Fibroblast of lung (primary cell): ENCODE measurements at places on chromosomes 5 and 9.
A peak's percentile ranks its signal among the peaks of the same experiment; 100 is the strongest.

- DNase-seq: no peak
Measured at GRCh38 chr9:117392992-117393391, 21.9 kb downstream of the ASTN2 start.

DNA sequence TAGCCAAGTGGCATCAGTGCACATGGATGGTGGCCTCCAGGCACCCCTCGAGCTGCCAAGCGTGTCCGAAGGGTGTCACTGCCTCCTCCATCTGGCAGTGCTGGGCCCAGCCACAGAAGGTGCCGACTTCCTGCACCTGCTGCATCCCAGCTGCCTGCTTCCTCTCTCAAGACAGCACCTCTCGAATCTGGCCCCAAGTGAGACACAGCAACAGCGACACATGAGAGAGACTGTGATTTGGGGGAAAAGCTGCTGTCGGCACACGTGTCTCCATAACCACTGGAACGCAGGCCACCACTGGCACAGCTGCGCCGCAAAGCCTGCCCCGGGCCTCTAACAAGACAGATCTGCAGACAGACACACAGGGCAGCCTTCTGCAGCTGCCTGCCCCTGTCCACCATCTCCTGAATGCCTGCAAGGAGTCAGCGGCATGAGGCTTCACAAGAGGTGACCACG lies 8.8 kb downstream of the CLPTM1L start:
- DNase-seq: no peak

DNA sequence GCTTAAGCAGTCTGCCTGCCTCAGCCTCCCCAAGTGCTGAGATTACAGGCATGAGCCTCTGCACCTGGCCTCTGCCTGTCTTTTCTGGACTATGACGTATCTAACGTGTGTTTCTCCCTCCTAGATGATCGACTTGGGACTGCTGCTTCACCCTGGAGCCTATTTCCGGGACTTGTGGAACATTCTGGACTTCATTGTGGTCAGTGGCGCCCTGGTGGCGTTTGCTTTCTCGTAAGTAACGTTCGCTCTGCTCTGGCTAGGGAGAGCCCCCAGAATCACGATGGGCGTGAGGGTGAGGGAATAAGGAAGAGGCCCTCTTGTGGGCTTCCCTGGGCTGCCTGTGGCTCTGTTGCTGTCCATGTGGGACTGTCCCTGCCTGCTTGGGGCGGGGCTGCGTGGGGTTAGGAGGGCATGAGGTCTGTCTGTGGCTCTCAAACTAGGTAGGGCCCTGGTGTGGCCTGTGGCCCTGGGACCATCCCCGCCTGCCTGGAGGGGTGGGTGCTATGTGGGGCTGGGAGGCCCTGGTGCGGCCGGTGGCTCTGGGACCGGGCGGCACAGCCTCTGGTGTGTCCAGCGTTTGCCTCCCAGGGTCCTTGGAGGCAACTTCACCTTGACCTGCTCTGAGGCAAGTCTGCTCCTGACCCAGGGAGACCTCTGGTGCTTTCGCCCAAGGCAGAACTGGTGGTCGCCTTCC lies 171.7 kb downstream of the CACNA1B start:
- DNase-seq: no peak

DNA sequence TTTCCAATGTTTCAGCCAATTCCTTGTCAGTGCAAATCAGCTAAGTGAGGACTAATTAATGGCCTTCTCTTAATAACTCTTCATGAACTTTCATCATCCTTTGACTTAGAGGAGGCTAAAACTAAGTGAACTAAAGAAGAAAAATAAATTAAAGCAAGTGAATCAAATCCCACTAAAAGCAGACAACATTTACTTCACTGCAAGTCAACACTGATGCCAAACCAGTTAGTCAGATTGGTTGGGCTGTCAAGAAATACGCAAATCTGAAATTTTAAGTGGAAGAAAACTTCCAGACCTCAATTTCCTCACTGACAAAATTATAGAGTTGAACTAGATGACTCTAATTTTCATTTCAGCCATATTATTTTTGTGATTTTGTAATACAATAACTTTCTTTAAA lies 137.2 kb upstream of the PRLR start:
- DNase-seq: no peak

GRCh38 chr5:143879646-143880045 lies 67.7 kb downstream of the HMHB1 start:
- no peak for DNase-seq

- no peak for DNase-seq
Measured at GRCh38 chr5:157222506-157223230, 42.0 kb downstream of the ITK start.

- DNase-seq: peak; percentile 27
Measured at GRCh38 chr9:79257790-79258351, 313.9 kb upstream of the TLE4 start.

DNA sequence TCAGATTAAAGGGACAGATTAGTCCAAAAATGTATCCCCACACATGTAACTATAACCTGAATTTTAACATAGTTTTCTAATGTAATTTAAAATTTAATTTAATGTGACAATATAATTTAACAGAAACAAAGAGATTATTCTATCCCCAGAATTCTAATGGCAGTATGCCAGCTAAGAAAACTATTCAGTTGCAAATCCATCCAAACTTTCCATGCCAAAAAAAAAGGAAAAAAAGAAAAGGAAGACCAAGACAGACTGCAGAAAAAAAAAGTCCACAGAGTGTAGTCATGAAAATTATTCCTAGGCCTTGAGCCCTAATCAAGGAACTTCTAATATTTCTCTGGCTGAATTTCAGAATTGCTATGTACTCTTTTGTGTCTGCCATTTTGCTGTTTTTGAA lies 217.6 kb downstream of the CDH18 start:
- peak; percentile 12 for DNase-seq

DNA sequence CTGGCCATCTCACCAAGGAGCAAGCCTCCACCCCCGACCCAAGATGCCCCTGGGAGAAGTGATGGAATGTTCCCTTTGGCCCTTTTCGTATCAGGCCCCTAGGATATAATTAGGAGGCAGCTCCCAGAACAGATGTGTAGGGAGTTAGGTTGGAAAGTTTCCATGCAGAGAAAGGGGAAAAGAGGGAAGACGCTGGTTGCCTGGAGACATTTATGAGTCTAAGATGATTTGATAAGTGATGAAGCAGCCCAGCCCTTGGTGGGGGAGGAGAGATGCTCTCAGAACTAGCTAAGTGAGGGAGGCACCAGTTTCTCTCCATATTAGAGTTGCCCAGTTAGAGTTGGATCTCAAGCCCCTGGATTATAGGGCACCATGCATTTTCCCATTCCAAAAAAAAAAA lies 137.5 kb downstream of the GNA14 start:
- no peak for DNase-seq

- no peak for DNase-seq
Measured at GRCh38 chr9:98234245-98234825, 21.1 kb downstream of the TBC1D2 start.

DNA sequence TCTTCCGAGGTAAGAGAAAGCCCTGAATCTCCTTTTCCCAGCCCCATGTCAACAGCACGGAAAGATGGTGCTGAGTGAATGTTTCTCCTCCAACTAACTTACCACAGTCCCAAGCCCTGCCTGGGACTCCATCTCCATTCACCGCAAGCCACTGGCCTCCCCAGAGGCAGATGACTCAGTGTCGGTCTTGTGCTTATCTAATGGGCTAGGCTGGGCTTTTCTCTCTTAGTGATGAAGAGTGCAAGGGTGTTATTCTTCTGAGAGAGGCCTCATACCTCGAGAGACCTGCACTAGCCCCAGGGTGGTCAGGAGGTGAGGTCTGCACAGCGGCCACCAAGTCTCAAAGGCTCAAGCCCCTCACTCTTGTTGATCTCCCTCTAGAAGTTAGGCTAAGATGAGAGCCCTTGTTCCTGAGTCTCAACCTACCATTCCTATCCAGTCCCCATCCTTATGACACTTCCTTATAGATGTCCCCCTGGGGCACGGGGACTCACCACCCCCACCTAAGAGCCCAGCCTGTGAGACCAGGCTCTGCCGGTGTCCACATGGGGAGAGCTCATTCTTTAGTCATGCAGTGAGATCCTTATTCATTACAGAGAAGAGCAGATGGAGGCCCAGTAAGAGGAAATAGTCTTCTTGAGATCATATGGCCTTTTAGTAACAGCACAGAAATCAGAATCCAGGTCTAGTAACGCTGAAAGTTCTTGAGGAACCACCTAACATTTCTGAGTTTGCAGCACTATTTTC lies 127.0 kb downstream of the SAXO1 start:
- DNase-seq: no peak

DNA sequence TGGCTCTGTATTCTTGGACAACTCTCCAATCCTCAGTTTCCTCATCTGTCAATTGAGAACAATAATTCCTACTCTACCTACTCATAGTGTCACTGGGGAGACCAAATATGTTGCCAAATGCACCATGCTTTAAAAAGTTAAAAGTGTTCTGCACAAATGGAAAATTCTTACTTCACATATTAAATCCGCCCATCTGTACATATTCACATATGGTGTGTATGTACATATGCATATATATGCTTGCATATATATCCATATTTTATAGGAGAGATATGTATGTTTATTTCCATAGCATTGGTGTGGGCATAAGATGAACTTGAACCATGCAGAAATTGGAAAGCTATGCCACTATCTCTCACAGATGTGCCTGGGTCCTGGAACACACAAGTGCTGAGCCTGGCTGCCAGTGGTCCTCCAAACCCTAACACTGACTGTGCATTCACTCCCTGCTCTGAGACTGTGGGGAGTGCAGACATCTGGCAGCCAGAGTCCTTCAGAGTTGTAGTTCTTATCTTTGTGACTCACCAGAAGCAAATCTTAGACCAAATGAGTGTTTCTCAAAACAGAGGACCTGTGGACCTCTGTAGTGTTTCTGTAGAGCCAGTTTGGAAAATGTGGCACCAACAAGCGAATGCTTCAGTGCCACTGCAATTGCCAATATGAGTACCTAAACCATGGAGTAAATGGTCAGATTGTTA lies 168.7 kb downstream of the GRIA1 start:
- DNase-seq: peak; percentile 93

DNA sequence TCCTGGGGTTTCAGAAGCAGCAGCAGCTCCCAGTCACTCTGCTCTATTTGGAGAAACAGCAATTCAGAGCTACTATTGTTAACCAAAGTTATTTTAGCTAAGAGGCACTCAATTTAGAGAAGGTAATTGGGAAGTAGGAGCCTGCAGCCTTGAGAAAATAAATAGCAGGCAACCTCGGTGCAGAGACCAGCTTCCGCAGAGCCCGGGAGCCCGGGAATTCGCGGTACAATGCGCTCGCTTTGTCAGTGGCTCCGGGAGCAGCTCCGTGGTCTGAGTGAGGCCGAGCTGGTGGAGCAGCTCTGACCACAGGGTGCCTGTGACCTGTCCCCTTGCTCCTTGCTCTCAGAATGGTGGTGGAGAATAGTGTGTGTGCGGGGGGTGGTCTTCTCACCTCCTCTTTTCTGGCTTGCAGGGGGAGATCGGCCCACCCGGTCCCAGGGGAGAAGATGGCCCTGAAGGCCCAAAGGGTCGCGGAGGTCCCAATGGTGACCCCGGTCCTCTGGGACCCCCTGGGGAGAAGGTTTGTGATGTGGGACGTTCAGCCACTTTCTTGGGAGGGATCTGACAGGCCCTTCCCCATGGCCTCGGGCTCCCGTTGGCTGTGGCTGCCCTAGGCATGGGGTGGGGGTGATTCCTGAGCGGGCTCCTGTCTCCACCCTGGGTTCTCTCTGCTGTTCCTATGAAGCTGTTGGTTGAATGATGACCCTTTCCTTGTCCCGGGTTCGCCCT lies 95.9 kb upstream of the FCN2 start:
- DNase-seq: no peak

DNA sequence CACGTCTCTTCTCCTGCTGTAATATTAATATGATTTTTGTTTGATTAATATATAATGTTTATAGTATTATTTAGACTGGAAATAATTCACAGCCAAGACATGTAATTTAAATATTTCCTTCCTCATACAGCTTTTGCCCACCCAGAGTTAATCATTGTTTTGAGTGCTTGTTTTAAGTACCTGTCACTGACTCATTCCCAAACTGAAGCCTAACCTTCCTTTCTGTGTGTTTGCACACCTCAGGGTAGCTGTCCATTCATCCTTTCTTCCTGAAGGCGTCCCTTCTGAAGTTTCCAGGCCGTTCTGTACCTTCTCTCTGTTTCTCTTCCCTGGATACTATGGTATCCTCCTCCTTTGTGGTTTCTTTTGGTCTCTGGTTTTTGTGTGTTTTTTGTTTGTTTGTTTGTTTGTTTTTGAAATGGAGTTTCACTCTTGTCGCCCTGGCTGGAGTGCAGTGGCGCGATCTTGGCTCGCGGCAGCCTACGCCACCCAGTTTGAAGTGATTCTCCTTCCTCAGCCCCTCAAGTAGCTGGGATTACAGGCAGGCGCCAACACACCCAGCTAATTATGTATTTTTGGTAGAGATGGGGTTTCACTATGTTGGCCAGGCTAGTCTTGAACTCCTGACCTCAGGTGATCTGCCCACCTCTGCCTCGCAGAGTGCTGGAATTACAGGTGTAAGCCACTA lies 312.4 kb downstream of the DOCK8 start:
- no peak for DNase-seq
